ENCODE measurements at places on chromosomes 12 and 14. TPM values are rescaled to one million over a fixed set of nuclear protein-coding genes. Genes with fewer than 3 reads are reported as not detected.
A peak's percentile ranks its signal among the peaks of the same experiment; 100 is the strongest.

- peaks cover 45% of the 10 kb centered on the region for H3K4me1 ChIP-seq
- H3K4me3 ChIP-seq: no peak overlapping the region
- peaks cover 5% of the 10 kb centered on the region for H3K27me3 ChIP-seq
- no peak for DNase-seq
- peaks cover 26% of the 10 kb centered on the region for H3K36me3 ChIP-seq
Observed at GRCh38 chr12:11821386-11822080, 172.1 kb downstream of the ETV6 start.

DNA sequence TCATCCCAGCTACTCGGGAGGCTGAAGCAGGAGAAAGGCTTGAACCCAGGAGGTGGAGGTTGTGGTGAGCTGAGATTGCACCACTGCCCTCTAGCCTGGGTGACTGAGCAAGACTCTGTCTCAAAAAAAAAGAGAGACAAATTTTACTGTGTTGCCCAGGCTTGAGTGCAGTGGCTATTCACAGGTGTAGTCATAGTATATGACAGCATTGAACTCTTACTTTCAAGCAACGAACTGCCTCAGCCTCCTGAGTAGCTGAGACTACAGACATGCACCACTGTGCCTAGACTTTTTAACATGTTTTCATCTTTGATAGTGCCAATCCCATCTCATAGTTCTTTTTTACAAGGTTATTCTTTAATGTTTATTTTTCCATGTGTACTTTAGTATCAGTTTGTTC is 13.7 kb downstream of the ARID2 start:
- no peaks in the 10 kb centered on the region for H3K27me3 ChIP-seq
- H3K27ac ChIP-seq: no peak overlapping the region
- H3K4me3 ChIP-seq: no peak overlapping the region
- H3K4me1 ChIP-seq: no peaks in the 10 kb centered on the region

TAS2R7 gene
- not detected for total RNA-seq

KLRC4 gene
- total RNA-seq: not detected

- H3K27ac ChIP-seq: no peak overlapping the region
- H3K36me3 ChIP-seq: no peaks in the 10 kb centered on the region
- no peaks in the 10 kb centered on the region for H3K27me3 ChIP-seq
- no peak for DNase-seq
- no peaks in the 10 kb centered on the region for H3K4me1 ChIP-seq
- H3K4me3 ChIP-seq: no peak overlapping the region
Observed at GRCh38 chr14:27228053-27228452, 630.2 kb upstream of the NOVA1 start.

IL31 gene
- not detected for total RNA-seq

- H3K27ac ChIP-seq: peak overlapping the region; percentile 82
- H3K27me3 ChIP-seq: peaks cover 5% of the 10 kb centered on the region
- DNase-seq: peak; percentile 6
- peaks cover 15% of the 10 kb centered on the region for H3K36me3 ChIP-seq
Observed at GRCh38 chr12:19131025-19131444, 1.5 kb downstream of the PLEKHA5 start.

- no peaks in the 10 kb centered on the region for H3K36me3 ChIP-seq
- H3K27ac ChIP-seq: no peak overlapping the region
- H3K4me3 ChIP-seq: no peak overlapping the region
- DNase-seq: no peak
- H3K4me1 ChIP-seq: peaks cover 20% of the 10 kb centered on the region
- H3K27me3 ChIP-seq: peaks cover 42% of the 10 kb centered on the region
Observed at GRCh38 chr12:114403690-114404066, 2.3 kb downstream of the TBX5 start.

Measured in endothelial cell (in vitro differentiated cells).